ENCODE measurements at places on chromosomes 1 and 21.

DNA sequence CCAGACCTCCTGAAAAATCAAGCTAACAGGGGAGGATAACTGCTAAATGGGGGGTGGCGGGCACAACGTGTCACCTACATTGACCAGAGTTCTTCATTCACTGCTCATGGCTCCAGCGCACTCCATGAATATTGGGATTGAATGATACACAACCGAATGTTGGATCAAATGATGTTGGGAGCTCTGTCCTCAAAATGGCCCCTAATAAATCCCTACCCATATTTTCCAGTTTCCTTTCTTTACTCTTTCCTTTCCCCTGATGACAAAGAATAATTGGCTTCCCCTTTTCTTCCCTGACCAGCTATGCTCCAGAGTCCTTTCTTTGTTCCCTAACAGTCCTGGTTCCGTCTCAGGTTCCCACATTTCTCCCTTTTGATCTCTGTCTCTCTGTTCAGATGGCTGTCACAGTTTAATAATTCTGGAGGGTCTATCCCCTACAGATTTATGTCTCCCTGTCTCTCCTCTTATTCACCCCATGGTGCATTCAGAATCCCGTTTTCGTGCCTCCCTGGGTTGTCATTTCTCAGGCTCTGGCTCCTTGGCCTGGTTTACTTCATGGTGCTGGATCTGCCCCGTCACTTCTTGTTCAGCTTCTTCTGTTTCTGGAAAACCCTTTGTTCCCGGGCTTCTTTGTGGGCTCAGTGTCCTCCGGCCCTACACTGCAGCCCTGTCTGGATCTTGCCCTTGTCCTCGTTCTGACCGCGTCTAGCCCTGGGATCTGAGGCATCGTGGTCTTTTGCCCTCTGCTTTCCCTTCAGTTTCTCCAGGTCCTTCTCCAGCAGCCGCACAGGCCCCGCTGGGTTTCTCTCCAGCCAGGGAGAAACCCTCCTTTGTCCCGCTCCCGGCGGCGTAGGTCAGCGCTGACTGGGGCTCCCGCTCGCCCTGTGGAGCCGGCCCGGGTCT, 78.3 kb downstream of the NDUFS5 start:
- DNase-seq = peak; percentile 30

DNA sequence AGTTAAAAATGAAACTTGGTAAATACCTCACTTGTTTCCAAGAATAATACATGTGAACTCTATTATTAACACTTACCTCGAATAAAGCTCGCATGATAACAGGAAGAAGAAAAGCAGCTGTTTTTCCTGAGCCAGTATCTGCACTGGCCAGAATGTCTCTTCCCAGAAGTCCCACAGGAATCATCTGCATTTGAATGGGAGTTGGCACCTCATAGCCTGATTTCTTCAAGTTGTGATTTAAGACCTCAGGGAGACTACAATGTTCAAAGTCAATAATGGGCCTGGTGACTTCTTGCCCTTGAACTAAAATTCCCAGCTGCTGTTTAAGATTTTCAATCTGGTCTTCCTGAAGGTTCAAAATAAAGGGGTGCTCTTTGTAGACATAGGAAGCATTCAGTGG, 3.8 kb downstream of the DDX59 start:
- no peak for DNase-seq

- DNase-seq = no peak
Observed at GRCh38 chr1:119260506-119260905, 108.1 kb upstream of the HAO2 start.

- no peak for DNase-seq
Observed at GRCh38 chr1:76266762-76267161, 192.2 kb downstream of the ST6GALNAC3 start.

DNA sequence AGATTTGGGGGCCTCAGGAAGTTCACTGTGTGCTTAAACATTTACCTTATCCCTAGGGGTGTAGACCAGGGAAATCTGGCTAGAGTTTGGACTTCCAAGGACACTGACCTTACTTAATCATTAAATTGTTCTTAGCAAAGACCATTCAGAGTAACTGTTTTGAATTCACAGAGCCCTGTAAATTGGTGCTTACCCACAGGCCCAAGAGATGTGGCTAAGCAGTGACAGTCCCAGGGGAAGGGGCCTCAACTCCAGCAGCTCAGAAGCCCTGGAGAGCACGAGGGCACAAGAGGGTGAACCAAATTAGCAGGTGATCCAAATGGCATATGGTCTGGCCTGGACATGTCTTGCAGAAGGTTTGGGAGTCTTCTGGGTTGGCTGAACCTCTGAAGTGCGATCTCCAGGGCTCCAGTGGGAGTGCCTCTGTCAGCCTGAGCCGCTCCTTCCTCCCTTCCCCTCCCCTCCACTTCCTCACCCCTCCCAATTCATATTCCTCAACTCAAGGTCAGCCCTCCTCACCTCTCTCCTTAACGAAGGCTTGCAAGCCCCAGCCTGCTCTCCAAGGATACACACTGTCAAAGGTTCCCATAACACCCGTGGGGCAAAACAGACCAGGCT, 4.3 kb downstream of the PAQR7 start:
- DNase-seq = no peak

DNA sequence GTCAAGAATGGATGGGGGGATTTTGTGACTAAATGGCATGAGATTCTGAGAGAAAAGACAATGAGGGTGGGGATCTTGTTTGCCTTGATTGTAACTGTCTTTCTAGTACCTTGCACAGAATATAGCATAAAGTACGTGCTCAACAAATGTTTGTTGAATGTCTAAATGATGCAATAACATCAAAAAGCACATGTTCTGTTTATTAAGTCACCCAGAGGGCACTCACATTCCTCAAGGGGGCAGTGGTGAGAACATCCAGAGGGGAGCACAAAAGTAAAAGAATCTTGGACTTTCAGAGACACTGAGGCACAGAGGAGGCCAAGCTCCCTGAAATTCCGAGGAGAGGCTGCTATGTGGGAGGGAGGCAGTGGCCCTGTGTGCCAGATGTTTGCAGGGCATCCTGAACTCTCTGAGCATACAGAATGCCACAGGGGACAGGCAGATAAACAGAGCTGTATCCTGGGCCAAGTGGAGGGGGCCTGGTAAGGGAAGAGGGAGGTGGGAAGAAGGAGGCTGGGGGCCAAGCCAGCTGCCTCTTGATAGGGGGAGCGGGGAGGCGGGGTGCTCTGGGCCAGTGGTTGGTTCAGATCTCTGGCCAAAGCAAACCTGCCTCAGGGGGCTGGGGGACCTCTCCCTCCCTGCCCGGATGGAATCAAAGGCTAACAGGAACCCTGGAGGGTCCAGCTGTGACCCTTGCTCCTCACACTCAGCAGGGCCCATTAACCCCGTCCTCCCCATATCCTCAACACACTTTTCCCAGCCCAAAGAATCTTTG, 6.5 kb upstream of the ATP1A2 start:
- DNase-seq = peak; percentile 62

GRCh38 chr1:200473698-200474371, 64.0 kb upstream of the ZNF281 start:
- DNase-seq = no peak

- DNase-seq = peak; percentile 61
Observed at GRCh38 chr1:154431586-154432373, 26.6 kb downstream of the IL6R start.

DNA sequence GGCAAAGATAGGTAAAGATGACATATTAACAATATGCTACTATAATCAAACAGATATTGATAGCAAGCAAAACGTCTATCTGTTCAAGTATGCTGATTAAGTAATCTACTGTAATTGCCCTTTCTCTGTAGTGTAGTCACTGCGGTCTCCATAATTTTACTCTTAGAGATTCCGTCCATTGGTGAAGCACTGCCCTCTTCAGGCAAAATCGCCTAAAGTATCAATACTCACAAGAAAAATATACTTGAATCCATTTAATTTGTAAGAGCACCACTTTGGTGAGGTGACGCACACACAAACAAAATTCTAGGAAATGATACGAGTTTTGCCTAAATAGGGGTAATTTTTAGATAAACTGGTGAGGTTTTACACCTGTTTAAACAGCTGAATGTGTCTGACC, 434.6 kb upstream of the CHRM3 start:
- no peak for DNase-seq

- no peak for DNase-seq
Observed at GRCh38 chr1:198883184-198883583, 244.3 kb downstream of the PTPRC start.

DNA sequence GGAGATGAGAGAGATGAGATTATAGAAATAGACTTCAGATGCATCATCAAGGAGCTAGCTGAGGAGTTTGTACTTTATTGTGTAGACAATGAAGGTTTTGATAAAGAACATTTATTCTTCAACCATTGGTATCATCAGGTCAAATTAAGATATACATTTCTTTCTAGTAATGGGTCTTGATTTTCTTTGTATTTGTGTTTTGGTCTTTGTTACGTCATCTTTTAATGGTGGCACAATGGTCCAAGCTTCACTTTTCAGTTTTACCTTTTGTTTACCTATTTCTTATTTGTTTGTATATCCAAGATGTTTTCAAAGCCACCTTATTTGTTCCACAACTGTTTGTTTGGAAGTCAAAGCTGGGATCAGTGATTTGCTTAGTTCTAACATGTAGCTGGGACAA, 44.5 kb downstream of the PTGFR start:
- no peak for DNase-seq

DNA sequence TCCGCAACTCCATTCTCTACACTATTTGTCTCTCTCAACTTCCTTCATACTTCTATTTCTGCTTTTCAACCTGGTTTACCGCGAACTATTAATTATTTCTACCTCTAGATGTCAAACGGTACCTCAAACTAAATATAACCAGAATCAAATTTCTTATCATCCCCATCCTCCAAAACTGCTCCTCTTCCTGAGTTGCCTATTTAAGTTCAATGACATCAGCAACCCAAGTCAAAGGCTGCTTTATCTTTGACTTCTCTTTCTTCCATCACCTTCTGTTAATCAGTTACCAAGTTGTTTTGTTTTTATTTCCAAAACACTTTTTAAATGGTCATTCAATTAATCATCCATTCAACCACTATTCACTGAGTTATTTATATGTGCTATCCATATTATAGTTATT, 171.9 kb downstream of the COL24A1 start:
- no peak for DNase-seq

- no peak for DNase-seq
Observed at GRCh38 chr1:119333163-119333896, 35.3 kb upstream of the HAO2 start.

DNA sequence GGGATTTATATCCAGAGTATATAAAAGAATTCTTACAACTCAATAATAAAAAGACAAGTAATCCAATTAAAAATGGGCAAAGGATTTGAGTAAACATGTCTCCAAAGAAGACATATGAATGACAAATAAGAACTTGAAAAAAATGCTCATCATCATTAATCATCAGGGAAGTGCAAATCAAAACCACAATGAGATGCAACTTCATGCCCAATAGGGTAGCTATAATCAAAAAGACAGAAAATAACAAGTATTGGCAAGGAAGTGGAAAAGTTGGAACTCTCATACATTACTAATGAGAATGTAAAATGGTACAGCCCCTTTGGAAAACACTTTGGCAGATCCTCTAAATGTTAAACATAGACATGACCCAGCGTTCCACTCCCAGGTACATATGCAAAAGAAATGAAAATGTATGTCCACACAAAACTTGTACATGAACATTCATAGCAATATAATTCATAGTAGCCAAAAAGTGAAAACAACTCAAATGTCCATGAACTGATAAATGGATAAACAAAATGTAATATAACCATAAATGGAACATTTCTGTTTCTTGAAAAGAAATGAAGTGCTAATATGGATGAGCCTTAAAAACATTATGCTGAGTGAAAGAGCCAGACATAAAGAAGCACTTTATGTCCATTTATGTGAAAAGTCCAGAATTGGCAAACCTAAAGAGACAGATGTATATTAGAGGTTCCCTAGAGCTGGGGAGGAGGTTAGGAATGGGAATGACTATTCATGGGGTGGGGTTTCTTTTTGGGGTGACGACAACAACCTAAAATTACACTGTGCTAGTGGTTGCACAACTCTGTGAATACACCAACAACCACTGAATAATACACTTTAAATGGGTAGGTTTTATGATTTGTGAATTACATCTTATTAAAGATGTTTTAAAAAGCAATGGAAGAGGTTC, 259.7 kb downstream of the RHOU start:
- no peak for DNase-seq

DNA sequence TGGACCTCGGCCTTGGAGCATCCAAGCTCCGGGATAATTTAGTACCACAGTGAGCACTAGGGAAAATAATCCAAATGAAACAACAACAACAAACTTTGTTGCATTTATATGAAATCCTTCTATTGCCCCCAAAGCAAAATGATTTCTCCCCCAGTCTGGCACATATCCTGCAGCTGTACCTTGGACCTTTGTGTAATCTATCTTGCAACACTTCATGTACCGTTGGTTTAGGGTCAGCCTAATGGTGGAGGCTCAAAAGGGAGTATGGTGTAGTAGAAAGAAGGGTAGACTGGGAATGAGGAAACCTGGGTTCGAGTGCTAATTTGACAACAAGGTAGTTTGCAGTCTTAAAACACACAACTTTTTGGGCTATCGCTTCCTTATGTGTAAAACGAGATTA, 12.1 kb downstream of the GREM2 start:
- DNase-seq = no peak
